Activated T-cell treated with anti-CD3 and anti-CD28 coated beads, Interleukin-2, amount 50 U/mL, for 1 hour (primary cell): ENCODE measurements at places on chromosomes 11 and 22.
A peak's percentile ranks its signal among the peaks of the same experiment; 100 is the strongest.

DNA sequence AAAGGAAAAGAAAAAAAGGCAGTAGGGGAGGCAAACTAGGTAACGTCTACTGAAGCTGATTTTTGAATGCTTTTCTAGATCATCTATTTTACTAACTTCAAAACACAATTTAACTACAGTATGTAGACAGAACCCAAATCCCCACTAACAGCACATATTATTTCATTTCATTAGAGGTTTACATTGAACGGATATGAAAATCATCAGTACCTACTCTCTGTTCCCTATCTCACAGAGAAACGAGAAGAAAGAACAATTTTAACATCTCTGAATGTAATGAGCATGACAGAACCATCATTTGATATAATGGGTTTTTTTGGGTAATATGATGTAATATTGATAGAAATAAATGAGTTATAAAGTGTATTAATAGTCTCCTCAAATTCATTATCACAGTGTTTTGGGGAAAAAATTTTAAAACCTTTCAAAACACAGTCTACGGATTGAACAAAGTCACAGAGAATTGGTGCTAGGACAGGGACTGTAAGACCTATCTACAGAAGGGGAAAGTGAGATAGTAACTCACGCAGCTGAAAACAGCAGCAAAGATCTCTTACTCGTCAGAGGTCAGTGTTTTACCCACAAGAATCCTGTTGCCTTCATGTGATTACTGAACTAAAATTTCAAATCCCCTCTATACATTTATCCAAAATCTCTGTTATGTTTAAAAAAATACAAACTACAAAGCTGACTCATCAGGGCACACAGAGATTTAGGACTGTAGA lies 77.3 kb downstream of the ZBTB44 start:
- DNase-seq: no peak

- DNase-seq: peak; percentile 76
Observed at GRCh38 chr22:49825944-49826602, 1.6 kb downstream of the BRD1 start.

DNA sequence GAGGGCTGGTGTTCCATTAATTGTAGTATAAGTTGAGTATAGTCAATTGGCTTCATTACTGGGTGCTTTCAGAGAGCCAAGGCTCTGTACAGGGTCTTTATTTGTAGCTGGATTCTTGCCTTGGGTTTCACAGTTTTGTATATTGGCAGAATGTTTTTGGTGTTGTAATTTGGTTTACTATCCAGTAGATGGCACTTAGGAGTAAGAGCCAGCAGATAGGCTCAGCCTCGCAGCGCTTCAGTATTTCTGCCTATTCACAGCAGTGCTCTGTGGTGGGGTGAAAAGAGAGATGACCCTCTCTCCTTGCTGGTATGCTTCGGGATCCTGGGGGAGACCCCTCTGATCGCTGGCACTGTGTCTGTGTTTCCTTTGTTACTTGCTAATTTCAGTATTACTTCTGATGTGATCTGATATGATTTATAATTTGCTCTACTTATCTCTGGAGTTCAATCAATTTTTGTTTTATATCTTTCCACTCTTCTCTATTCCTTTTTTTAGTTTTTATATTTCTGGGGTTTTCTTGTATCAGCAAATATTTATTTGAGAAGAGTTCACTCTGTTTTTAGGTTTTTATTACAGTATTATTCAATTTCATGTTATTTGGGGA lies 52.2 kb downstream of the ANO5 start:
- no peak for DNase-seq

DNA sequence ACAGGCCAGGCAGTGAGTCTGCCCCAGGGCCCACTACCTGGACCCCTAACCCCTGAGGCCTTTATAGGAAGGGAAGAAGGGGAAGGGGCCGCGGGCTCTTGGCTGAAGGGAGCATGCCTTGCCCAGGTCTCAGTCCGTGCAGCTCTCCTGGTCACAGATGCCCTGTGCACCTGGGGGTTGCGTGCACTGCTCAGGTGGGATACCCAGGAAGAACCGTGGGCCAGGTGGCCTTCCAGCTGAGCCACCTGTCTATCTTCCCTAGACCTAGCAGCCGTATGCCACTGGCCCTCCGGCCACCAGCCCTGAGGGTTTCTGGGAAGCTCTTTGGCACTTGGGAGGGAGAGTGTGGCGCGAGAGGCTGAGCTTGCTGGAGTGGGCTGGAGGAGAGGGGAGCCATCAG lies 1178.6 kb downstream of the BRD1 start:
- no peak for DNase-seq

DNA sequence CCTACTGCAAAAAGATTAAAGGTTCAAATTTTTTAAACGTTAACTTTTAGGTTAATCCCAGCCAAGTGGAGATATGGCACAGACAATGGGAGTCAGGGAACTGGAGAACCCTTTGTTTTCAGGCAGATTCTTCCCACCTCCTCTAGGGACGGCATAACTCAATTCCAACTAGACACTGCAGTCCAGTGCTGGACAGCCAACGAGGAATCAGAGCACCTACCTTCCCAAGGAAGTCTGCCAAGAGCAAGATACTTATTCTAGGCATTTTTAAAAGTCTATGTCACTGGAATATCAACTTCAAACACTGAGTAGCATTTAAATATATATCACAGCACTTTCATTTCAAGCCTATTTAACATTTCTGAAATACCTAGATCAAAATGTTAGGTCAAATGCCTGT lies 7.3 kb downstream of the CADM1 start:
- DNase-seq: no peak

DNA sequence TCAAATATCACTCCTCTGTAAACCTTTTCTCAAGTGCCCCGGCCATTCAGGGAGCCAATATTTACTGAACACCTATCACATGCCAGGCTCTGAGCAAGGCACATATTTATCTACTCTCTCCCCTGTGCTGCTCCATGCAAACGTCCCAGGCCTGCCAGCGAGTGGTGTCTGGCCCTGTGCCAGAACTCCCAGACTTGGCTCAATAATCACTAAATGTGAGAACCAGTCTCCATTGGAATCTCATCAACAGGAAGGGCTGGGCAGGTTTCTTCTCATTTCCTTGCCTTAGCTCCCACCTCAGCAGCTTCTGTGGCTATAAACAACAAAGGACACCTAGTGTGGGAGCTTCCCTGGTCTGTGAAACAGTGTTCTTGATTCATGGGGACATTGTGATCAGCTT lies 21.7 kb downstream of the RASSF10 start:
- no peak for DNase-seq

DNA sequence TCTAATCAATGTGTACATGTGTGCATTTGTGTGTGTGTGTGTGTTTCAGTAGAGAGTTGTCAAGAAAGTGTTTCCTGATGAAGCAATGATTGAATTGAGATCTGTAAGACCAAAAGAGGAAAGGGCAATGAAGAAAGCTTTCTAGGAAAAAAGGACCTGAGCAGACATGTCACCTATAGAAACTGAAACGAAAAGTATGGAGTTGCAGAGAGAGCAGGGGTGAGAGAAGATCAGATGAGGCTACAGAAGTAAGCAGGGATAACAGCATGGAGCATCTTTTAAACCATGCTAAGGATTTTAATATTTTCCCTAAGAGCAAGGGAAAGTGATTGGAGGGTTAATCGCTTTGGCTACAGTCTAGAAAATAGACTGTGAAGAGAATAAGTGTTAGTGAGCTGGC lies 1459.4 kb upstream of the TENM4 start:
- DNase-seq: no peak

DNA sequence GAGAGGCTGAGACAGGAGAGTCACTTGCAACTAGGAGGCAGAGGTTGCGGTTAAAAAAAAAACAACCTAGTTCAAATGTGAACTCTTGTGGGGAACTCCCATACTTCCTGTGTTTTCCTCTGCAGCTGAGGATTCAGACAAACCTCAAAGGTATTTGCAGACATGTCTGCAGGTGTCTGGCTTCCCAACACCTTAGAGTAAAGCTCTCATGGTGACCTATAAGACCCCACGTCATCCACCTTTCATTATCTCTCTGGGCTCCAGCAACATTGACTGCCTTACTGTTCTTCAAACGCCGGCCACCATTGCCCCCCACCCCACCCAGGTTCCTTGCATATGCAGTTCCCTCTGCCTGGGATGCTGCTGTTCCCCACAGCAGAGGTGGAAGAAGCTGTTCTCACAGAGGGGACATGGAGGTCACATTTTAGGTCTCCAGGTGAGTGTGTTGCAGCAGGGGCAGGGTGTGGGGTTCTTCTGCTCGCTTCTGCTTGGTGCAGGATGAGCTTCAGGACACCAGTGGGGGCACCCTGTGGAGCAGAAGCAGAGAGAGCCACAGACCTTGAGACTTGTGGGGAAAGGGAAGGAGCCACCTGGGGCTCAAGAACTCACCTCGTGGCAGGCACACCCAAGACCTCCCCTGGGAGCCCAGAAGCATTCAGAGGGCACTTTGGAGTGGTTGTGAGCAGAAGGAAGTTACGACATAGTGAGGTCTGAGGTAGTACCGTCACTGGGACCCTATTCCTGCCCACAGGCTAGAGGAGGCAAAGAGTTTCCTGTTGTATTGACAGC lies 203.2 kb downstream of the CSNK2A3 start:
- DNase-seq: peak; percentile 67

GRCh38 chr11:65262381-65262680 lies 569 bp downstream of the POLA2 start:
- DNase-seq: no peak

GRCh38 chr11:79100093-79100910 lies 340.5 kb downstream of the TENM4 start:
- DNase-seq: no peak

GRCh38 chr11:109728056-109728455 lies 306.1 kb downstream of the C11orf87 start:
- DNase-seq: no peak

DNA sequence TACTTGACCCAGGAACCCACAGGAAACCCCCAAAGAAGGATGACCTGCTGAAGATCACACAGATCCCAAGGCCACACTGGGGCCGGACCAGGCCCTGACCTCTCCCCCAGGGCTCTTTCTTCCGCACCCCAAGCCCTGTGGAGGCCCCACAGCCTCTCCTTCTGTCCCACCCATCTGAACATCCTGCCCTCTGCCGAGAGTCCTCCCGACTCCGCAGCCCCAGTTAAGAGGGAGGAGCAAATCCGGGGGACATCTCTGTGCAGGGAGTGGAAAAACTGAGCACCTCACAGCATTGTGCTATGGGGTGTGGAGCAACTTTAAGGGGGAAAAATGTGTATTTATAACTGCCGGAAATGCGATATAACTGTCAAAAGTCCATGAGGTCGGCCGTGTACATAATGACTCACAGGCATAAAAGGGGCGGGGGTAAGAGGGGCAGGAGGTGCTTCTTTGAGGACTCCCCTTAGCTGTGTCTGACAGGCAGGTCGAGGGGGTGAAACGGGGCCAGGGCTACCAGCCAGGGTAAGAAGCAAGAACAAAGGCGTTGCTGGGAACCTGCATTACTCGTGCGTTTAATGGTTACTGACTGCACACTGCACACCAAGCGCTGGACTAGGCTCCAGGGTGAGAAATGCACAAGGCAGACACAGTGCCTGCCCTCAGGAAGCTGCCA lies 57.2 kb downstream of the WNT11 start:
- no peak for DNase-seq

DNA sequence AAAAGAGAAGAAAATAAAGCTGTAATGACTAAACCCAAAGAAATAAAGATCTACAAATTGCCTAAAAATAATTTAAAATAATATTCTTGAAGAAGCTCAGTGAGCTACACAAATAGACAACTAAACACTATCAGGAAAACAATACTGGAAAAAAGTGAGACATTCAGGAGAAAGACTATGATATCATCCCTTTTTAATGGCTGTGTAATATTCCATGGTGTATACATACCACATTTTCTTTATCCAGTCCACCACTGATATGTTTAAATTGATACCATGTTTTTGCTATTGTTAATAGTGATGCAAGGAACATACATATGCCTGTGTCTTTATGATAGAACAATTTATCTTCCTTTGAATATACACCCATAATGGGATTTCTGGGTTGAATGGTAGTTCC lies 13.1 kb upstream of the OR6T1 start:
- DNase-seq: no peak

DNA sequence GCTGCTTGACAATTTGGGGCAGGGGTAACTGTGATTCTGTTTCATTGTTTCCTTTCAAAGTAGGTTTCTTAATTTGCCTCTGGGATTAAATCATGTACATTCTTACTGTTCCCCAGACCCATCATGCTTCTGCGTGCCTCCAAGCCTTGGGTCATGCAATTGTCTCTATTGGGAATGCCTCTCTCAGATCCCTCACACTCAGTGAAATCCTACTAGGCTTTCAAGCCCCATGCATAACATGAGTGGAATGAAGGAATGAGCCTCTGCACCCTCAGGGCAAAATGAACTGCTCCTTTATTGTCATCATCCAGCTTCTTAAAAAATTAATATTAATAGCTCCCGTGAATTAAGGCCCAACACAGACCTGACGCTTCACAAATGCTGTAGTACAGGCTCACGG lies 381.7 kb downstream of the TENM4 start:
- DNase-seq: no peak

- no peak for DNase-seq
Observed at GRCh38 chr22:44393066-44393465, 80.3 kb upstream of the SHISAL1 start.

DNA sequence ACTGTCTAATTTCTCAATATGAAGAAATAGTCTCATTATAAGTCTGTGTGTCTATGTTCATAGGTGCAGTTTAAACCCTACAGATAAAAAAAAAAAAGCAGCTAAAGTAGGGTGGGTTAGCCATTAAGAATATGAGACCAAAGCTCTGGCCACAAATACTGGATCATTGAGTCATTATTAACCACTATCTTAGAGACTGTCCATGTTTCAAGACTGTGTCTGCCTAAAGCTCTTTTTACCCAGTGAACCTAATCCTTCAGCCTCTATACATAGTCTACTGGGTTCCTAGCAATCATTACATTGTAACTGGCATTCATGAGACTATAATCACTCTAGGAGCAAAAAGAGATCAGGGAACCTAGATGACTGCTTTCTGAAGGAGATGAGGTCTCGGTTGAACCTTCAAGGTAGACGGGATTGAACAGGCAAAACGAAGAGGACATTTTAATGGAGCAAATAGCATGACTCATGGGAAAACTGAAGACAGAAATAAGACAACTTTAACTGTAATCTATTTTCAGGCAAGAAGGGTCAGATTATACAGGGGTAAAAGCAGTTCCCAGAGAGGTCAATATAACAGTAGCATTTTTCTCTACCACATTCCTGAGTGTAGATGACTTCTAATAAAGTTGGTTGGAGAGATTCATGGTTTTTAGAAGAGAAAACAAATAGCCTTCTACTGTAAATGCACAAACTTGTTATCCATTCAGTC lies 64.0 kb upstream of the FIBIN start:
- no peak for DNase-seq
